ENCODE measurements at places on chromosomes 6 and 20. TPM values are rescaled to one million over a fixed set of nuclear protein-coding genes. Genes with fewer than 3 reads are reported as not detected.

Gene OR2H2
- not detected for total RNA-seq

Gene CALHM4
- total RNA-seq: not detected

Gene PRPH2
- not detected for total RNA-seq

Gene PAQR8
- total RNA-seq: 6.8 TPM

Gene MARCKS
- total RNA-seq: 0.28 TPM

Gene KCNK15
- 0.34 TPM for total RNA-seq

Gene CEP43
- total RNA-seq: 15.9 TPM

Gene DEFB132
- total RNA-seq: not detected

Gene CHRNA4
- not detected for total RNA-seq

Gene TPBG
- 0.07 TPM for total RNA-seq

Gene CDYL
- total RNA-seq: 40.9 TPM

DNA sequence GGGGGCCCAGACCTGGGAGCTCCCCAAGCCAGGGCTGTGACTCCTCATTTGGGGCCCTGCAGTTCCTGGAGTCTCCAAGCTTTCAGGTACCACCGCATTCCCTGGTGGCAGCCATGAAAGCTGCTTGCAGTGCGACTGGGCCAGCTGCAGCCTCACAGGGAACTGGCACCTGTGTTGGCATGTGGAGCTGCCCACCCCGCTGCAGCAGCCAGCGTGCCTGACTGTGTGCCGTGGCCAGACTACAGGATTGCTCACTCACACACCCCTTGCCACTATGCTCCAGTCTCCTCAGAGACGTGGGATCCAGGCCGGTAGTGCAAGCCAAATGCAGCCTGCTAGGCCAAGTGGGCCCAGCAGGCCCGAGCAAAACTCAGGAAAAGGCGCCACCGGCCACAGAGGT is 450.7 kb downstream of the COL12A1 start:
- H3K4me3 ChIP-seq: no peak overlapping the region
- H3K36me3 ChIP-seq: no peaks in the 10 kb centered on the region
- DNase-seq: no peak
- no peaks in the 10 kb centered on the region for H3K4me1 ChIP-seq

- H3K27ac ChIP-seq: no peak overlapping the region
- no peaks in the 10 kb centered on the region for H3K27me3 ChIP-seq
- H3K4me1 ChIP-seq: peaks cover 12% of the 10 kb centered on the region
- H3K36me3 ChIP-seq: no peaks in the 10 kb centered on the region
Measured at GRCh38 chr6:109081516-109082187, 13.0 kb downstream of the SESN1 start.

DNA sequence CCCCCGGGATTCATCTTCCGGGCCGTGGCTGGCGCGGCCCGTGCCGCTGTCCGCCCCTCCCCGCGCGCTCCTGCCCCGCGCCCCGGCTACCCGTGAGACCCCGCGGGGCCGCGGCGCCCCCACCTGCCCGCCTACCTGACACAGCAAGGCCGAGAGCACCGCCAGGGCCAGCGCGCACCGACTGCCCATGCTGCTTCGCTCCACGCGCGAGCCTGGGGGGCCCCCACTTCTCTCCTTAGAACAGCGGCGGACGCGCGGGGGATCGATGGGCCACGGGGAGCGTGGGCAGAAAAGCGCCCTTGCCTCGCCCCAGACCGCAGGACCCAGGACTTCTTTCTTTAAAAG is 955 bp downstream of the DLL1 start:
- peaks cover 74% of the 10 kb centered on the region for H3K27me3 ChIP-seq
- peaks cover 3% of the 10 kb centered on the region for H3K36me3 ChIP-seq
- DNase-seq: no peak
- no peak overlapping the region for H3K27ac ChIP-seq

DNA sequence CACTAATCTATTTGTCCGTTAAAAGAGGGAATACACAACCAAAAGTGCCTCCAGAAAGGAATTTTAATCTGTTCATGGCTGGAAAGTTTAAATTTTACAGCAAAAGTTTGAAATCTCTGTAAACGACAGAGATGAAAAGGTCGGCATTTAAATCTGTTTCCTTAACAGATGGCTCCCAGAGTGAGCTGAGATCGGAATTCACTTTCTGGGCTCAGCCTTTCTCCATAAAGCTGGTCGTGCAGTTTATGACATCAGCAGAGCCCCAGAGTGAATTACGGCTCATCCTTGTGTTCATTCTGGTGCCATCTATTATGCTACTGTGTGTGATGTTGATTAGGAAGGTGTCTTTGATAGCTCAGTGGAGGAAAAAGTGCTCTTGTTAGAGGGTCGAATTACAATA is 117.6 kb upstream of the ZFP64 start:
- no peak overlapping the region for H3K27ac ChIP-seq
- peaks cover 28% of the 10 kb centered on the region for H3K4me1 ChIP-seq
- no peaks in the 10 kb centered on the region for H3K36me3 ChIP-seq
- H3K4me3 ChIP-seq: no peak overlapping the region

DNA sequence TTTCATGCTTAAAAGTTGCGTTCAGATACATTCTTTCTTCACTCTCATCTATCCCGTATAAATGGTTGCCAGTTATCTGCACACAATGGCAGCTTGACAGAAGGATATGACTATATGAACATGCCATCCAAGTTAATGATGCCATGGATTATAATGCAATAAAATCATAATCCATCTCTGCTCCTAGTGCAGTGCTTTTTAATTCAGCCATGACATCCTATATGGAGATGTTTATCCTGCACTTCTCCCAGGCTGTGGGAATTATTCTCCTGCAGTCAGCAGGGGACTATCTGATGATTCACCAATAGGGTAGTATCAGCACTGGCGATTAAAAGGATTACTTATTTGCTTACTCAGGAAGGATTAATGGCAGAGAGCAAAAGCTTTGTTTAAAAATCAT is 273.8 kb downstream of the SAMD5 start:
- H3K4me3 ChIP-seq: no peak overlapping the region
- no peaks in the 10 kb centered on the region for H3K36me3 ChIP-seq
- DNase-seq: no peak
- no peaks in the 10 kb centered on the region for H3K4me1 ChIP-seq

DNA sequence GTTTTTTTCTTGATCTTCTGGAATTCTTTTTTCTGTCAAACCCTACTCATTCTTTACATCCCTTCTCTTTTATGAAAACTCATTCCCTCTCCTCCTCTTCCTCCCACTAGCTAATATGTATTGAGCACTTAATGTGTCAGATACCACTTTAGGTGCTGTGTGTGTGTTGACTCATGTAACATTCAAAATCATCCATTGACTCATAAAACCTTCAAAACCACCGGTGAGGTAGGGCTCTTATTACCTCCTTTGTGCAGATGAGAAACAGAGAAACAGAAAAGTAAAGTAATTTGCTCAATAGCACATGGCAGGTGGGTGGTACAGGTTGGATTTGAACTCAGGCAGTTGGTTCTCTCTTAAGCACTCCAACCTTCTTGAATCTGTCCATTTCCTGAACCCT is 136.3 kb upstream of the NEDD9 start:
- no peak overlapping the region for H3K4me3 ChIP-seq
- no peak for DNase-seq
- peaks cover 67% of the 10 kb centered on the region for H3K36me3 ChIP-seq
- no peaks in the 10 kb centered on the region for H3K27me3 ChIP-seq
- peak overlapping the region; percentile 69 for H3K27ac ChIP-seq
- peaks cover 74% of the 10 kb centered on the region for H3K4me1 ChIP-seq

GRCh38 chr6:82872185-82872584 is 193.5 kb downstream of the UBE3D start:
- H3K4me3 ChIP-seq: no peak overlapping the region
- H3K27ac ChIP-seq: no peak overlapping the region
- DNase-seq: no peak

DNA sequence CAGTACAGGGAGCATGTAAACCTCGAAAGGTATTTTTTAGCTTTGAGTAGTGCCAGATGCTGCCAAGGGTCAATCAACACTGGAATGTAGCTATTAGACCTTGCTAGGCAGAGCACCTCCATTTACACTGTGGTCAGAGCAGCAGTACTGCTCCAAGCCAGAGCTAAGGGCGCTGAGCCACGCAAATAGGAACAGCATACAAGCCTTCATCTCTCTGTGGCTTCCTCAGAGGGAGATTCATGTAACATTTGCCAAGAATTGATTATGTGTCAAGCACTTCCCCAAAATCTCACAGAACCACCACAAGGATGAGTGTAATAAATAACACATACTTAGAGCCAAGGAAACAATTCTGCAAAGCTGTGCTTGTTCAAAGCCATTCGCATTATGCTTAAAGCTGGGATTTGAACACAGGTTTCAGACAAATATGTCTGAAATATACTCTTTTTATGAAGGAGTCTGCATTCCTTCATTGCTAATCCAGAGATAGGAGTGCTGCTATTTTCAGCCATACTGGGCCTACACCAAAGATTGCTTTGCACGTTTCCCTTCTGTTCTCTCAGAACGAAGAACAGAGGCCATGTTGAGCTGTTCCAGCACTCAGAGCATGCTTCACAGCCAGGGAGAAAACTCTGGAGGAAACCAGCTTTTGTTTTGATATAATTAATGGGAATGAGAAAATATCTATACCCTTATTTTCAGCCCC is 97.7 kb downstream of the SLC16A10 start:
- no peaks in the 10 kb centered on the region for H3K36me3 ChIP-seq
- H3K4me3 ChIP-seq: no peak overlapping the region
- no peaks in the 10 kb centered on the region for H3K27me3 ChIP-seq
- peaks cover 9% of the 10 kb centered on the region for H3K4me1 ChIP-seq

- H3K36me3 ChIP-seq: peaks cover 16% of the 10 kb centered on the region
- peaks cover 20% of the 10 kb centered on the region for H3K4me1 ChIP-seq
- H3K27me3 ChIP-seq: peaks cover 46% of the 10 kb centered on the region
- no peak for DNase-seq
- H3K4me3 ChIP-seq: no peak overlapping the region
Measured at GRCh38 chr6:26594131-26594498, 2.6 kb upstream of the ABT1 start.

GRCh38 chr6:125512621-125513020 is 210.9 kb upstream of the HDDC2 start:
- no peaks in the 10 kb centered on the region for H3K4me1 ChIP-seq
- DNase-seq: no peak
- H3K4me3 ChIP-seq: no peak overlapping the region

GRCh38 chr6:18081025-18081668 is 41.3 kb downstream of the NHLRC1 start:
- no peaks in the 10 kb centered on the region for H3K4me1 ChIP-seq
- H3K36me3 ChIP-seq: no peaks in the 10 kb centered on the region
- H3K4me3 ChIP-seq: no peak overlapping the region
- DNase-seq: no peak
- H3K27me3 ChIP-seq: peaks cover 8% of the 10 kb centered on the region
- no peak overlapping the region for H3K27ac ChIP-seq

DNA sequence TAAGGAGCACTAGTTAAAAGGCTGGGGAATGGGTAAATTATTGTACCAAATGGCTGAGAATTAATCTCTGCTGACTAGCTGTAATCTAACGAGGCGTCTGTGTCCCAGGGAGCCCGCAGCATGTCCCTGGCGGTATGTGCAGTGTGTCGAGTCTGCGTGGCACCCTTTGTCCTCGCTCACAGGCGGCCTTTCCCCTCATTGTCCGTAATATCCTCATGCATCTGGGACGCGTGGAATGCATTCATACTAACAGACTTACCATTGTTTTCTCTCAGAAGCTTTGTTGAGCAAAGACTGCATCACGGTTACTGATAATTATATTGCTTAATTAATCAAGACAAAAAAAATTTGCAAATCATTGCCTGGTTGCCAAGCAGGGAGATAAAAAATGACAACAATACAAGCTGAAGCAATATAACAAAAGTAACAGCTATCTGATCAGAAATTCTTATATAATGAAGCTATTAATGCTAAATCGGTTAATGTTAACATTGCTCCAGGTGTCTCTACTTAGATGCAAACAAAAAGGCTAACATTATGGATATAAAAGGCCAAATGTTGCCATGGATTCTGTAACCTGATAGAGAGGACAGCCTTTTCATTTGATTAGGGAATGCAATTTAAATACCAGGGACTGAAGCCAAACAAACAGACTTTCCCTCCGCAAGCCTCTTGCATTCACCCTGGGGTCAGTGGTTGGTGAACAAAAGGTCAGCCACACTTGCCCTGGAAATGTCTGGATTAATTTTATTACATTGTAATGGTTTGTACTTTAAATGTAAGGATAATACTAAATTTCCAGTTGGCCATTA is 124.8 kb downstream of the INSM1 start:
- H3K27me3 ChIP-seq: no peaks in the 10 kb centered on the region
- H3K36me3 ChIP-seq: peaks cover 55% of the 10 kb centered on the region
- no peak for DNase-seq
- no peak overlapping the region for H3K4me3 ChIP-seq
- peaks cover 77% of the 10 kb centered on the region for H3K4me1 ChIP-seq

DNA sequence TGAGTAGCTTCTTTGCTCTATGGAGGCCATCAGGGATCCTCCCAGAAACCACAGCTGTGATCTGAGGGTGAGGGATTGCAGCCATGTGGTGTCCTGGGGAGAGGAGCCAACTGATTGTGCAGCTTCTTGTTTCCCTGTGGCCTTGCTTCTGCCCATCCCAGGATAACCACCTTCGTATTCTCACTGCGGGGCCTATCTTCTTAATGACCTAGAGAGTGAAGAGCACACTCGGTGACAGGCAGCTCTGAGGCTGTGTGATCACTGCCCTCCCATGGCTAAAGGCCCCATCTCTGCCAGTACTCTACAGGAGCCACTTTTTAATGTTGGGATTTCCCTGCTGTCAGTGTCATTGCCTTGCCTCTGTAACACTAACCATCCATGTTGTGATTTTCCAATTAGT is 5.3 kb upstream of the RAET1L start:
- no peak for DNase-seq
- peaks cover 71% of the 10 kb centered on the region for H3K27me3 ChIP-seq
- H3K27ac ChIP-seq: no peak overlapping the region
- H3K36me3 ChIP-seq: no peaks in the 10 kb centered on the region
- peaks cover under 1% of the 10 kb centered on the region for H3K4me1 ChIP-seq

- H3K4me3 ChIP-seq: peak overlapping the region; percentile 60
- no peak overlapping the region for H3K27ac ChIP-seq
- H3K36me3 ChIP-seq: peaks cover 5% of the 10 kb centered on the region
- H3K27me3 ChIP-seq: peaks cover 16% of the 10 kb centered on the region
- peak; percentile 49 for DNase-seq
- H3K4me1 ChIP-seq: peaks cover 13% of the 10 kb centered on the region
Measured at GRCh38 chr20:44738813-44739477, 6.7 kb upstream of the KCNK15 start.

GRCh38 chr20:11197851-11198250 is 524.1 kb upstream of the JAG1 start:
- no peak for DNase-seq
- H3K27me3 ChIP-seq: no peaks in the 10 kb centered on the region
- peaks cover 3% of the 10 kb centered on the region for H3K4me1 ChIP-seq
- H3K36me3 ChIP-seq: no peaks in the 10 kb centered on the region
- no peak overlapping the region for H3K4me3 ChIP-seq

- no peaks in the 10 kb centered on the region for H3K4me1 ChIP-seq
- H3K27ac ChIP-seq: no peak overlapping the region
- H3K27me3 ChIP-seq: no peaks in the 10 kb centered on the region
- no peak overlapping the region for H3K4me3 ChIP-seq
Measured at GRCh38 chr20:40050596-40050995, 638.4 kb downstream of the MAFB start.

- peak overlapping the region; percentile 57 for H3K27ac ChIP-seq
- H3K4me1 ChIP-seq: peaks cover 75% of the 10 kb centered on the region
- no peaks in the 10 kb centered on the region for H3K27me3 ChIP-seq
- H3K36me3 ChIP-seq: peaks cover 99% of the 10 kb centered on the region
Measured at GRCh38 chr6:408599-409102, 17.1 kb downstream of the IRF4 start.
